Large intestine (tissue), 12 donors: ENCODE measurements at places on chromosomes 6 and 20.

- no peak for DNase-seq
- no peak overlapping the region for H3K27ac ChIP-seq
- H3K36me3 ChIP-seq, result no peaks in the 10 kb centered on the region
- no peaks in the 10 kb centered on the region for H3K4me1 ChIP-seq
- H3K4me3 ChIP-seq, result no peak overlapping the region
Observed at GRCh38 chr20:6680441-6680840, 87.0 kb upstream of the BMP2 start.

- H3K36me3 ChIP-seq, result no peaks in the 10 kb centered on the region
- H3K27ac ChIP-seq, result no peak overlapping the region
- H3K27me3 ChIP-seq, result no peaks in the 10 kb centered on the region
- no peak for DNase-seq
- H3K4me3 ChIP-seq, result no peak overlapping the region
Observed at GRCh38 chr6:96604420-96604819, 41.5 kb downstream of the FHL5 start.

- no peak for DNase-seq
- no peaks in the 10 kb centered on the region for H3K36me3 ChIP-seq
- no peaks in the 10 kb centered on the region for H3K27me3 ChIP-seq
- no peaks in the 10 kb centered on the region for H3K4me1 ChIP-seq
Observed at GRCh38 chr6:163132050-163132750, 282.3 kb upstream of the QKI start.

- H3K27me3 ChIP-seq, result peaks cover 98% of the 10 kb centered on the region
- H3K4me1 ChIP-seq, result peaks cover 22% of the 10 kb centered on the region
- H3K4me3 ChIP-seq, result no peak overlapping the region
- H3K36me3 ChIP-seq, result no peaks in the 10 kb centered on the region
Observed at GRCh38 chr20:21104921-21105320, 1.2 kb downstream of the LINC00237 start.

GRCh38 chr20:25470045-25470444 lies 62.6 kb downstream of the GINS1 start:
- no peaks in the 10 kb centered on the region for H3K4me1 ChIP-seq
- no peaks in the 10 kb centered on the region for H3K27me3 ChIP-seq
- no peak overlapping the region for H3K27ac ChIP-seq
- DNase-seq, result peak; percentile 13

DNA sequence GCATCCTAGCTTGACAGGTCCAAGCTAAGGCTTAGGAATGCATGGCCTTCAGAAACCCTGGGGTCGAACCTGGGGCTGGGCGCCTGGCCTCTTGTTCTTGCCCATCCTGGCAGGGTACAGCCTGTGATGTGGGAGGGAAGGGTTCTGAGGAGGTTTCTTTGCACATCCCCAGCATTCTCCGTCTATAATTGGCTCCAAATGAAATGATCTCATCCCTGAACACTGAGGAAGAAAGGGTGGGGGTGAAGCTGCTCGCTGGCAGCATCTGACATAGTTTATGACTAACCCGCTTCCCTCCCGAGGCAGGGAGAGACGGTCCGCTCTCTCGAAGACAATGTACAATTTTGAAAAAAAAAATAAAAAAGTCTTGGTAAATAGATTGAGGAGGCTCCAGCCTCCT lies 67.1 kb upstream of the ZNFX1 start:
- peaks cover 15% of the 10 kb centered on the region for H3K27me3 ChIP-seq
- DNase-seq, result peak; percentile 56
- no peaks in the 10 kb centered on the region for H3K36me3 ChIP-seq

DNA sequence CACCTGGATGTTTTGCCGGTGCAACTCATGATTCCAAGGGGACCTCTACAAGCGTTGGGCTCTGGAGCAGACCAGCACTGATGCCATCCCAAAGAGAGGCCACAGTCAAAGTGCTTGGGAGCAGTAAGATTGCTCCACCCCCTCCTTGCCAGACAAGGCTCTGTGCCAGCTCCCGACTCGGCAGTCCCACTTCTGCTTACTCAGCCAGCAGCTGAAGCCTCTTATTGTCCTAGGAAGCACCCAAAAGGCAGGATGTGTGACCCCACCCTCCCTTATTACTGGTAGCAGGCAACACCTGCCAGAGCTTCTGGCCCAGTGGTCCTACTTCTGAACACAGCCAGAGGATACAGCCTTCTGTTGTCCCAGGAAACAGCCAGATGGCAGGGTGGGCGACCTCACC lies 614.2 kb downstream of the TENT5A start:
- no peaks in the 10 kb centered on the region for H3K36me3 ChIP-seq
- no peaks in the 10 kb centered on the region for H3K27me3 ChIP-seq
- no peak overlapping the region for H3K4me3 ChIP-seq
- H3K27ac ChIP-seq, result no peak overlapping the region
- H3K4me1 ChIP-seq, result no peaks in the 10 kb centered on the region
